ENCODE measurements at places on chromosomes 2 and 18.

- DNase-seq = no peak
These were observed 1.8 kb downstream of the PKP4 start for GRCh38 chr2:158458617-158458920.

DNA sequence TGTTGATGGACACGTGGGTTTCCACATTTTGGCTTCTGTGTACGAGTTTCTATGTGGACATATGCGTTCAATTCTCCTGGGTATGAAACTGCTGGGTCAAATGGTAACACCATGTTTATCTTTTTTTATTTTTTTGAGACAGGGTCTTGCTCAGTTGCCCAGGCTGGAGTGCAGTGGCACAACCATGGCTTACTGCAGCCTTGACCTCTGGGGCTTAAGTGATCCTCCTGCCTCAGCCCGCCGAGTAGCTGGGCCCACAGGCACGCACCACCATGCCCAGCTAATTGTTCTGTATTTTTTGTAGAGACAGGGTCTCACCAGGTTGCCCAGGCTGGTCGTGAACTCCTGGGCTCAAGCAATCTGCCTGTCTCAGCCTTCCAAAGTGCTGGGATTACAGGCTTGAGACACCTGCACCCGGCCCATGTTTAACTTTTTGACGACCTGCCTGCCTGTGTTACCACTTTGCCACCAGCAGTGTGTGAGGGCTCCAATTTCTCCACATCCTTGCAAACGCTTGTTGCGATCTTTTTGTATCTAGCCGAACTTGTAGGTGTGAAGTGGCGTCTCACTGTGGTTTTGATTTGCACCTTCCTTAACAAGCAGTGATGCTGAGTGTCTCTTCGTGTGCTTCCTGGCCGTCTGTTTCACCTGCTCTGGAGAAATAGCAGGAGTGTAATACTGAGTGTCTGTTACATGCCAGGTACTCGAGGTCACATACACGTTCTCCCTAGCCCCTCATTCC, 6.9 kb downstream of the HSBP1L1 start:
- DNase-seq = no peak

DNA sequence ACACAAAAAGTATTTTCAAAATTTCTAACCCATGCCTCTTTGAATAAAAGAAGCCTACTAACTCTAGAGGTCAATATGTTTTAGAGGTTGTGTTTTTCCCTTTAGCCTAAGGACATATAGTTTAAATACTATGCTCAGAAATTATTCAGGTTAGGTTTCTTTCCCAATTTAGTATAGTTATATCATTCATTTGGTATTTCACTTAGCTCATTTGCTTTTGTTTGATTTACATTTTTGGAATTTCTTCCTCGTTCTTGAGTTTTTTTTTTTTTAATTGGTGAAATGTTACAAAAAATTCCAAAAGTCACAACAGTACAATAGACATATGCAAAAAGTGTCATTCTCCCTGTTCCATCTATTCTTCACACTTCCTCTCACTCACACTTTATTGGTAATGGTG, 371.3 kb upstream of the TNP1 start:
- DNase-seq = no peak

- DNase-seq = peak; percentile 17
These were observed 39.3 kb upstream of the ID2 start for GRCh38 chr2:8642366-8643068.

DNA sequence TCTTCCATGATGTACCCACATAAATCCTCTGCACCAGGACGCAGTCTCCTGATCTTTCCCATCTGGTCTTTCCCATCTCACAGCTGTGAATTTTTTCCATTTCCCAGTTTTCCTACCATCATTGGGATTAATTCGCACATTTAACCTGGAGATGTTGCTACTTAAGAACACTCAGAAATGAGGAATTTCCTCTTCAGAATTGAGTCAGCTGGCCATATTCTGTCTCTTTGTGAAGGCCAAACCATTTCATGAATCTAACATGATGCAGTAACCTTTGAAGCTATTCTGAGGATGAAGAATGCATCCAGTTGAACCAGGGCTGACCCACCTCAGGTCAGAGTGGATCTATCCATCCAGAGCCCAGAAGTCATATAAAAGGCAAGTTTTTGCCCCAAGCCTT, 326.8 kb downstream of the SETBP1 start:
- DNase-seq = no peak

DNA sequence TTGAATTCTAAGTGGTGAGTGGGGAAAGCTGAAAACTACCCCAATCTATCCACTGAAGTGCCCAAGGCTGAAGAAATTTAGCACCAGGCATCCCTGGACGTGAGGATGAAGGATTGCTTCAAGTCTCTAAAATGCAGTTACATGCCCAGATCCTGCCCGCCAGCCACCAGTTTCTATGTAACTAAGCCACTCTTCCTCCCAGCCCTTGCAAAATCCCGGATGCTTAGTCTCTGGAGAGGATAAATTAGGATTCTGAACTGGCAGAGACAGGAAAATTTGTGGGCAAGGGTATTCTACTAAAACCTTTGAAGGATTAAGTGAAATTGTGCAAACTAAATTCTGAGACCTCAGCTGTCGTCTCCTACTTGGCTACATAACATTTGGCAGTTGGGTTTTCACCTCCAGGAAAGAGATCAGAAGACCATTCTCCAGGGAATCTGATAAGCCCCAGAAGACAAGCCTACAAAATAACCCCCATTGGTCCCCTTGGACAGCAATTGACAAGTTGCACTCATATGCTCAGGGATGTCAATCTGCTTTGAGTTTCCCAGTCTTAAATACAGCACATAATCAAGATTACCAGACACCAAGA, 93.9 kb upstream of the CD226 start:
- no peak for DNase-seq

DNA sequence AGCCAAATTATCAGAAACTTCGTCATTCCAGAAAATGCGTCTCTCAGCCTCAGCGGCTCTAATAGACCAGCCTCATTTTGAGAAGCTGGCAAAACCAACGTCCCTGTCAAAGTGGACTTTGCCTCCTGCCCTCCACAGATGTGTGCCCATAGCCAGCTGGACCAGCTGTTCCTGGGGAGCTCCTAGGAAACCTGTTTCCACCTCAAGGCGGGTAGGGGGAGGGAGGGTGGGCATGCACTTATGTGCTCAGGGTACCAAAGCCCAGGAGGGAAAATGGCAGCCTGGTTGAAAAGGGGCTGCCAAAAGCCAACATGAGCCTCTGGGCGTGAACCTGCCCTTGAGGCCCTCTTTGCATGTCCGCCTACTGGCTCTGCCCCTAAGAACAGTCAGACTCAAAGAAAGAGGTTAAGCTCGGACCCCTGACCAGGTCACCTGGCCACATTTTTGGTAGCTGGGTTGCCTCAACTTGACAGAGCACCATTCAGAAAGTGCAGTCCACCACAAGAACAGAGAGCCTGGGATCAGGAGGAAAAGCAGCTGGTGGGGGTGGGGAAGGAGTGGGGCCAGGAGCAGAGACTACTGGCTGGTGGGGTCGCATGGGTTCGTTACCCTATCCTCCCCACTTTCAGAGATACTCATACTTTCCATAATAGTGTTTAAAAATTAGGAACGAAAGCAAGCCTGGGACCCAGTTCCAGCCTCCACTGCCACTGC, 3.5 kb downstream of the PER2 start:
- no peak for DNase-seq

GRCh38 chr2:8279506-8279905, 402.4 kb upstream of the ID2 start:
- DNase-seq = no peak

- no peak for DNase-seq
These were observed 7.7 kb downstream of the HOXD8 start for GRCh38 chr2:176137252-176137580.

DNA sequence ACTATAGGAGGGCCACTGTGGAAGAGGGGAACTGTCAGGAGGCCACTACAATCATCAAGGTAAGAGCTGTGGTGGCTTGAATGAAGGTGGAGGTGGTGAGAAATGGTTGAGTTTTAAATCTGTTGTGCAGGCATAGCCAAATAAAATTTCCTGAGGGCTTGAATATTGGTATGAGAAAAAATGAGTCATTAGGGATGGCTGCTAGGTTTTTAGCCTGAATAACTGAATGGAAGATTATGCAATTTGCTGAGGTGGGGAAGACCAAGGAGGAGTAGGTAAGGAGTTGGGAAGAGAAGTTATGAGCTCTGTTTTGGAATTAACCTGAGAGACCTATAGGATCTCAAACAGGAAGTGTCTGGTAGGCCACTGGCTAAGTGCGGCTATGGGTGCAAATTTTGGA, 84.0 kb downstream of the KLHL14 start:
- no peak for DNase-seq

DNA sequence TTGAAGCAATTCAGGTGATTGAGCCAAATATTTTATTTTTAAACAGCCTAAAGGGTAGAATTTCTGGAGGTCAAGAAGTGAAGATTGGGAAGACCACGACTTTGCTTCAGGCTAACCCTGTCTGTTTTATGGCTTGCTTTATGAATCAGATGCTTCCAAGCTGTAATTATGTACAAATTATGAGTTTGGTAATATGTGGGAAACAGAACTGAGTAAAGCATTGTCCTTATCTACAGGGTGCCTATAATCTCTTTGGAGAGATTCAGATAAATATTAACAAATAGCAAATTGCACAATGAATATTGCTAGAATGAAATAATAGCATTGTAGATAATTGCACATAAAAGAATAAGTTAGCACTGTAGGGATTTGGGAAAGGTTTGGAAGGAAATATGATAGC, 539.4 kb upstream of the CDH2 start:
- no peak for DNase-seq

DNA sequence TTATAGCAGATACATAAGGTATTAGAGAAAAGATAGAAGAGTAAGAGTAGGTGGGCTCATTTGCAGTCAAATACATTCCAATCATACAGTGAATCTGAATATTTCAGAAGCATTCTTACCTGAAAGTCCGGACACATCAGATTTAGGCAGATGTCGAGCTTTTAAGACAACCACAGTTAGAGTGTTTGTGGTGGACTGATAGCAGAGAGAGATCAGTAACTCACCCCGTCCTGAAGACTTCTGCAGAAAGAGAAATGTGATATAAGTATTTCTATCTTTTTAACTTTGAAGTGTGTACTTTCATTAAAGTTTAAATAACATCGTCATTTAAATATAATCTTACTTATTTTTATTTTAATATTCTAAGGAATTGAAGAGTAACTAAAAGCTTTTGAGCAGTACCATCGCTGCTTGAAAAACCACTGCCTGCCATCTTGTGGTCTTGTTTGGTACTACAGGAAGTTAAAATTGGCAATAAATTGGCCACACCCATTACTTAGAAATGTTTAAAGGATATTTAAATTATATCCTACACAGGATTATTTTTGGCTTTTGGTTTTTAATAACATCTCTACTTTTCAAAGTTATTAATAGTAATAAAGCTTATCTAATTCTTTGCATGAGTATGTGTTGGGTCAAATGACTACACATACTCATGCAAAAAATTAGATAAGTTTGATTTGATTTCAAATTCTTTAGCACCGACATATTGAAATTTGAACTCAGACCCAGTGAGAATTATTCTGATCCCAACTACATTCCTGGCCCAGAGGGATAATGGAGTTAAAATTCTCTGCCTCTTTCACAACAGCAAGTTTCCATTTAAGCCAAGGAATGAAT, 5.5 kb downstream of the SYT4 start:
- DNase-seq = no peak

DNA sequence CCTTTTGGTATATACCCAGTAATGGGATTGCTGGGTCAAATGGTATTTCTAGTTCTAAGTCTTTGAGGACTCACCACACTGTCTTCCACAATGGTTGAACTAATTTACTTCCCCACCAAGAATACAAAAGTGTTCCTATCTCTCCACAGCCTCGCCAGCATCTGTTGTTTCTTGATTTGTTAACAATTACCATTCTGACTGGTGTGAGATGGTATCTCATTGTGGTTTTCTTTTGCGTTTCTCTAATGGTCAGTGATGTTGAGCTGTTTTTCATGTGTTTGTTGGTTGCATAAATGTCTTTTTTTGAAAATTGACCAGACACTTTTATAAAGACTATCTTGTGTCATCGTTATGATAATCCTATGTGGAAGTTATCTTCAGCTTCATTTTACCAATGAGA, 16.0 kb upstream of the ATP8B1 start:
- DNase-seq = no peak

DNA sequence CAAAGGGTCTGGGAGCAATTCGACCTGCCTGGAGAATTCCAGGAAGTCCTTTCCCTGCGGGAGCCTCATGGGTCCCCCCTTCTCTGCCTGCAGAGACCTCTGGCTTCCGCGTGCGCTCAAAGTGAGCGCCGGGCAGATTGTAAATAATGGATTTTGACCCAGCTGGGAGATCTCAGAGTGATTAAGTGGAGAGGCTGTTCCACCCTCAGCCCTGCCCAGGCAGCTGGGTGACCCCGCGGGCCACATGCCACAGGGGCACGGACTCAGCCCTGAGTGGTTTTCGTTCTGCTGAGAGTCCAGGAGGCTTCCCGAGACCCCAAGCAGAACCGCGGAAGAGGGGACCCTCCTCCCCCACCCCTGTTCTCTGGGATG, 1.2 kb downstream of the KCNG2 start:
- no peak for DNase-seq

- peak; percentile 32 for DNase-seq
These were observed 81.3 kb downstream of the NFATC1 start for GRCh38 chr18:79476918-79477571.

GRCh38 chr2:191635333-191636234, 42.4 kb upstream of the NABP1 start:
- no peak for DNase-seq

- no peak for DNase-seq
These were observed 224.8 kb upstream of the ID2 start for GRCh38 chr2:8457092-8457481.

DNA sequence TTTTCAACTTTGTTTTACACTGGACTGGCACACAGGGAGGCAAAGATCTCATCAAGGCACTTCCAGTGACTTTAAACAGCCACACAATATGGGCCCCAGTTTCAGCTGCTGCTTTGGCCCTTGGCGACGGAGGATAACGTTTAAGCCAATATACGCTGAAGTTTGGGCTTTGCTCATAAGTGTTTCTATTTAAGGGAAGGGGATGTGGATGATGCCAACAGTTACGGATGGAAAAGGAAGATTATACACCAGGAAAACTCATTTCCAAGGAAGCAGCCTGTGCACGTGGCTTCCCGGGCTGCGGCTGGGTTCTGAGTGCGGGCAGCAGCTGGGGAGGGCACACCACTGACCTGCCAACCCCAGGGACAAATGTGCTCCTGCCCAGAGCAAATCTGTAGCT, 151.1 kb downstream of the SH3BP4 start:
- DNase-seq = no peak

GRCh38 chr2:35973737-35974132, 381.8 kb upstream of the CRIM1 start:
- DNase-seq = peak; percentile 33

DNA sequence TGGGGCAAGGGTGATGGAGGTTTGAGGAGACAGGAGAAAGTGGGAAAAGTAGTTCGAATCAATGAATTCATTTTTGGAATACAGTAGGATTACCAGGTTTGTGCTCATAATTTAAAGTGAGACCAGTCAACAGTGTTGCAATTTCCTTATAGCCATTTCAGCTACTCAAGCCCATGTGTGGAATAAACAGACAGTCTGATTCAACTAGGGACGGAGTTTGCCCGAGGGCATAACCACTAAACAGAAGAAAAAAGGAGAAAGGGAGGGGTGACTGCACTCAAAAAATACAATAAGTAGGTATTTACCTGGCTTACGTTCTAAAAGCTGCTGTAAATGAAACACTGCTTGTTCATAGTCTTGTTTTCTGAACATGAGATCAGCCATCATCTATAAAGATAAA, 55.2 kb downstream of the TTC21B start:
- no peak for DNase-seq
